ENCODE measurements at places on chromosomes 16 and 17.

GRCh38 chr17:350706-351448 is 1.7 kb downstream of the RPH3AL start:
- DNase-seq, result peak; percentile 76

DNA sequence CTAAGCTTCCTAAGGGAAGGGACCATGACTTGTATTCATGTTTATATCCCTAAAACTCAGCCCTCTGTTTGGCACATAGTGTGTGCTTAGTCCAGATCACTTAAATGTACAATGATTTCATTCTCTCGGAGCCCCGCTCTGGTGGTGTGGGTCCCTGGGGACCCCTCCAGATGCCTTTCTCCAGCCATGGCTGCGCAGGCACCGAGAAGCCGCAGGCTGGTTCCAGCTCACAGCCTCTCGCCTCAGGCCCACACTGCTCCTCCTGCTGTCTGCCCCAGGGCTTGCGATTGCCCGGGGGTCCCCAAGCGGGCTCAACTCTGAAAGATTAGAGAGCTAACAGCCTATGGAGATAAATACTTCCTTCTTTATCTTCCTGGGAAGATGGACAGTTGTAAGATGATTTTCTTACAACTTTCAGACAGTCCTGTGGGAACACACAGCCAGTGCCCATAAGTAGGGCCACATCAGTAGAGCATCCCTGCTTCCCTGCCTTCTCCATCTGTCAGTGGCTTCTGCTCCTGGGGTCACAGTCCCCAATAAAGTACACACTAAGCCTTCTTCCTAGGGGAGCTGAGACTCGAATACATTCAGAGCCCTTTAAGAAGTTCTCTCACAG is 66.2 kb downstream of the CENPV start:
- peak; percentile 17 for DNase-seq

DNA sequence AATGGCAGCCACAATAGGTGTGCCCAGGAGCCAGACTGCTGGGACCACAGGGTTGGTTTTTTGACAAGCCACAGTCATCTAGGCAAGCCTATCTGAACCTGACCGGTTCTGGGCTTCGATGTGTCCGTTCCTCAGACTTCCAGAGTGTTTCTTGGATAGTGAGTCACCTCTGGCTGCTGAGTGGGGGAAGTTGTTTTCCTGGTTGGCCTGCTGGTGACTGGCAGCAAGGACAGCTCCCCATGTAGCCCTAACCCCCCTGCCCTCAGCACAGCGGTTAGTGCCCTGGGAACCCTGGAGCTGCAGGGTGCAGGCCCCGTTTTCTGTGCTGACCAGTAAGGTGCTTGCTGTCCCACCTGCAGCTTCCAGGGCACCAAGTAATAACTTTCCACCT is 65.5 kb downstream of the PLD6 start:
- DNase-seq, result no peak

DNA sequence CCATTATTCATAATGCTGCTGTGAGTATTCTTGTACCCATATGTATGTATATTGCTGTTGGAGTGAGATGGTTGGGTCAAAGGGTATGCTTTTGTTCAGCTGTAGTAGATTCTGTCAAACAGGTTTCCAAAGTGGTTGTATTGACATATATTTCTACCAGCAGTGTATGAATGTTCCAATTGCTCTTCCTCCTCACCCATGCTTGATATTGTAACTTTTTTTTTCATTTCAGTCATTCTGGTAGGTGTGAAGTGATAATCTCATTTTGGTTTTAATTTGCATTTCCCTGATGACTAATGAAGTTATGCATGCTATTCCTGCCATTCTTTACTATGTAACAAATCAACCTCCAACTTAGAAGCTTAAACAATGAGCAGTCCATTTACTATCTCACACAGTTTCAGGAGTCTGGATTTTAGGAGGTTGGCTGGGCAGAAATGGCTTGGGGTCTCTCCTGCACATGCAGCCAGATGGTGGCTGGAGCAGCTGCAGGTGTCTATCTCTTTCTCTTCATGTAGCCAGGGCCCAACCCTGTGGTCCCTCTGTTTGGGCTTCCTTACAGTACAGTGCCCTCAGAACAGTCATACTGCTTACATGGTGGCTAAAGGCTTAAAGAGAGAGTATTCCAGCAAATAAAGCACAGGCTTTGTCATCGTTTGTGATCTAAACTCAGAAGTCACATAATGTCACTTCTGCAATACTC is 21.2 kb downstream of the ERAL1 start:
- DNase-seq, result no peak

- no peak for DNase-seq
Measured at GRCh38 chr16:29813644-29814562, 1.9 kb downstream of the PRRT2 start.

DNA sequence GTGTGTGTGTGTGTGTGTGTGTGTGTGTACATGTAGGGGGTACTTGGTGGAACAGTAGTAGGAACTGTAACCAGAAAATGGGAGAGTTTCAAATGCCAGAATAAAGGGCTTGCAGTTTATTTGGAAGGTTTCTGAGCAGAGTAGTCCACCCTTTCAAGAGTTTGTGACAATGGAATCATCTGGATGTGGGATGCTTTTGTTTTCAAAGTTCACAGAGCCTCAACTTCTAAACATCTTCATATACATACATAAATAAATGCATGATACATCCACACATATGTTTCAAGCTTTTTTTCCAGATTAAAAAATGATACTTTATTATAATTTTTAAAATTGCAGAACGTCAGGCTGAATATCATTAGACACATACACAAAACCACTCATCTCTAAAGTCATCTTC is 2.4 kb upstream of the PKD1L3 start:
- DNase-seq, result no peak
